Left ventricle myocardium superior (tissue), 1 donor: ENCODE measurements at places on chromosomes 1 and 21.

- no peak for DNase-seq
Observed at GRCh38 chr21:46562964-46563607, 41.8 kb downstream of the S100B start.

DNA sequence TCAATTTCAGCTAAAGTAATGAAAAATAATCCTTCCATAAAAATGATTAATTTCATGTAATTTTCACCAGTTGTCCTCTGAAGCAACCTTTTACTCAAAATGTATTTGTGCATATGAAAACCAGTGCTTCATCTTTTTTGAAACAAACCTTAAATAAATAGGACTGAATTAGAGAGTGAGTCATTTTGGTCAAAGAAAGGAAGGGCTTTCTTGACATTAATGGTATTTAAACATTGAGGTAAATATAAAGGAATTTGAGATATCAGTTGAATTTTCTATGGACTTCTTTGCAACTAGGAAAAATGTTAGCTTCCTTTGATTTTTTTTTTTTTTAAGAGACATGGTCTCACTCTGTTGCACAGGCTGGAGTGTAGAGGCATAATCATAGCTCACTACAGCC is 38.7 kb downstream of the SNX7 start:
- no peak for DNase-seq

DNA sequence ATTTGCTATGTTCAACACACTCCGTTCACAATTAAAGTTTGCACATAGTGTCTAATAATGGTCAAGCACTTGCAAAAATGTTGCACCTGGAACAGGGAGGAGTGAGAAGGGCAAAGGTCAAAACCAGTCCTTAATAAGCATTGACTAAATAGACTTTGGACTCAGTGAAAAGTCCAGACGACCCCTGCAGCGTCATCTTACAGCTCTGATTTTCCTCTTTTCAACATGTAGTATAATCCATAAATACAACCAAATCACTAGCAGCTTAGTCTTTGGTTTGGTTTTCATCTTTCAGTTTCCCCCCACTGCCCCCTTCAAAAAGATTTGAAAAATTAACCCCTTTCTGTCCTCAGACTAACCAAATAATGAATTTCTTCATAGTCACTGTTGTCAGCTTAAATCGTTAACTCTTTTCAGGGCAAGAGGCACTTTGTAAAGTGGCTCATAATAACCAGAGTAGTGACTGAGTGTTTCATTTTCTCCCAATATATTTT is 290.3 kb downstream of the PTPRC start:
- DNase-seq = no peak

- peak; percentile 52 for DNase-seq
Observed at GRCh38 chr1:21217812-21218596, 41.3 kb upstream of the EIF4G3 start.

GRCh38 chr1:92291372-92291999 is 7.3 kb downstream of the GLMN start:
- DNase-seq = no peak

DNA sequence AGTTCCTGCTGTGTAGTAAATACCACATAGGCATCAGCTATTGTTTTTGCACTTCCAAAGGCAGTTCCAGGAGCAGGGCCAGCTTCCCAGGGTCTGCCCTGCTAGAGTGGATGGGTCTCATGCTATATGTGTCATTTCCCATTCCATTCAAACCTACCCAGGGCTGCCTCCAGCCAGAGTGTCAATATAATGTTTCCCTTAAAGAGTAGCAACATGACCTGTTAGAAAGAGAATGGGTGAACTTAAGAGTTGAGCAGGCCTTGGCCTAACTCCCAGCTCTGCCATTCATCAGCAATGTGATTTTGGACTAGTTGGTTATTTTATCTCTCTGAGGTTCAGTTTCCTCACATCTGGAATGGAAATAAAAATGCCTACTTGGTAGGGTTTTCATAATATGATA is 44.9 kb downstream of the RAB3B start:
- DNase-seq = no peak

- no peak for DNase-seq
Observed at GRCh38 chr1:86965827-86966182, 51.4 kb downstream of the HS2ST1 start.

- DNase-seq = no peak
Observed at GRCh38 chr21:31614705-31615104, 44.8 kb upstream of the SOD1 start.

- peak; percentile 90 for DNase-seq
Observed at GRCh38 chr1:39410915-39411436, 80.5 kb upstream of the BMP8A start.

GRCh38 chr1:96079581-96079980 is 642.0 kb upstream of the PTBP2 start:
- DNase-seq = no peak

DNA sequence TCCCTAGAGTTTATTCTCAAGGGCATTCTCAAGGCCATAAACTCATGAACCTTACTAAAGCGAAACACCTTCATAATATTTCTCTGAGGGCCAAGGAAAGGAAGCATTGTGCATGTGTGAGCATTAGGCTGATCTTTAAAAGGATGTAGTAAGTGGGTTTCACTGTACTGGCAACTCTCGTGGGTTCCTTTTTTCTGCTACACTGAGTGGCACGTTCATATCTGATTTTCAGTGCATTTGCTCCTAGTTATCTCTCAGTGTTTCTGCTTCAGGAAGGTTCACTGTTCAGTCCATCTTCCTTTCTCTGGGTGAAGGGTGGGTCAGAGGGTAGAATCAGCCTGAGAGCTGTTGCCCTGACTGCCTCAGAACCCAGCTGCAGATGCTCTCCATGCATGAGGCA is 192.8 kb upstream of the ADGRL2 start:
- no peak for DNase-seq

GRCh38 chr1:40224040-40224439 is 23.7 kb upstream of the TMCO2 start:
- DNase-seq = no peak

DNA sequence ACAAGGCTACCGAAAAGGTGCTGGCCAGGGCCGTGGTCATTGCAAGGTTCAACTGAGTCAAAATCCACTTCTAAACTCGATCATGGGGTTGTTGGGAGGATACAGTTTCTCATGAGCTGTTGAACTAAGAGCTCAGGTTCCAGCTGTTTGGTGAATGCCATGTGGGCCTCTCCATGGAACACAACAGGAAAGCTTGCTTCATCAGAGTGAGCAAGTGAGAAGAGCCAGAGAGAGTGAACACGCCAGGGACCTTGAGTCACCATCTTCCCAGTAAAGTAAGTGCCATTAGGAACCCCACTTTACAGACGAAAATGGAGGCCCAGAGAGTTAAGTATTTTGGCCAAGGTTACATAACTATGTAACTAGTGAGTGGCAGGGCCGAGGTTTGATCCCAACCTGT is 475.1 kb upstream of the VAMP3 start:
- no peak for DNase-seq

- no peak for DNase-seq
Observed at GRCh38 chr1:118335331-118335732, 150.3 kb upstream of the SPAG17 start.

GRCh38 chr21:28089599-28090441 is 902.9 kb downstream of the LTN1 start:
- peak; percentile 76 for DNase-seq

DNA sequence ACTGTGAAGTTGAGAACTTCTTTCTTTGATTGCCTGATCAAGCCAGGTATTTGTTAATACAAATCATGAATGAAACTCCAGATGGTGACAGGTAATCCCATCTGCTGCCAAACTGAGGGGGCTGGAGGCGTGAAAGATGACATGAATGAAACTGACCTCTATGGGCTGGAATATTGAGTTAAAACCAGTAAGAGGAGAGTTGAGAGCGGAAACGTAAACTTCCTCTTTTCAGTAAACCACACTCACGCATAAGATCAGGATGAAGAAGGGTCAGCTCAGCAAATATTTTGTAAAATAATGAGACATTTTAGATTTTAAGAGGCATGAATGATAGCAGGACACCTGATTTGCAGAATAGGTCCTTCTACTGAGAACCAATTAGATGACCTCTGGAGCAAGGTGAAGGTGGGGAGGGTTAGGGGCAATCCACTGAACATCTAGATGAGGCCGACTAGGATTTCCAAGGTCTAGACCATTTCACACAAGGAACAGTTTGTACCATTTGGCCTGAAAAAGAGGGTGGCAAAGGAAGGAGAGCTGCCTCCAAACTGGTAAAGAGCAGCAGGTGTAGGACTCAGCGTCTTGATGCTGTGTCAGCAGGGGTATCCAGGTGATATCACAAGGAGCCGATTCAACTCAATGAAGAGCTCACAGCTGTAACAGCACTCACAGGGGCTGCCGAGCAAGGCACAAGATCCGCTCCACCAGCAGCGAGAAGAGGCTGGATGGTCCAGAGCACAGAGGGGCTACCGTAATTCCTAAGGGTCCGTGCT is 132.6 kb downstream of the NTPCR start:
- DNase-seq = no peak

DNA sequence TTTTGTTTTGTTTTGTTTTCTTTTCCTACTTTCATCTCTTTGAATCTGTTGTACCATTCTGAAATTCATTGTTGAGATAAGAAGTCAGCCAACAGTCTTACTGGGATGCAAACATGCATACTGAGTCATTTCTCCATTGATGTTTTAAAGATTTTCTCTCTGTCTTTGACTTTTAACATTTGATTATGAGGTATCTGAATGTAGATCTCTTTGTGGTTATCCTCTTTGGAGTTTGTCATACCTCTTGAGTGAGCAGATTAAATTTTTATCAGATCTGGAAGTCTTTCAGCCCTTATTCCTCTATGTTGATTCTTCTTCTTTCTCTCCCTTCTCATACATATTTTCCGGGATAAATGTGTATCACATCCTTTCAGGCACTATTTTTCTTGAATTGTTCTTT is 406.9 kb upstream of the NCAM2 start:
- DNase-seq = no peak

DNA sequence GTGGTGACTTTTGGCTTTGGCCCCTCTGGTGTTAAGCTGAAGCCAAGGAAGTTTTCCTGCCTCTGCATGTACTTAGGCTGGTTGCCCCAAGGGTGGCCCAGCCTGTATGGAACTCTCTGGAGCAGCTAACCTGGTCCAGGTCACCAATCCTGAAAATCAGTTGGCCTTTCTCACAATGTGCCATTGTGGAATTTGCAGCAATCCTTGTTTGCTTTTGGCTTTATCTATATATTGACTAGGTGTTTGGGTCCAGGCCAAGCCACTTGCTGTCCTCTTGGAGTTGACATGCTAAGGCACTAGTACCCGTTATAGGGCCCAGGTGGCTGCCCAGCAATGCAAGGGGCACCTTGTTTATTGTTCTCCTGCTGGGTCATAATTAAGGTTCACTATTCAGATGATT is 124.6 kb downstream of the CAMTA1 start:
- no peak for DNase-seq

DNA sequence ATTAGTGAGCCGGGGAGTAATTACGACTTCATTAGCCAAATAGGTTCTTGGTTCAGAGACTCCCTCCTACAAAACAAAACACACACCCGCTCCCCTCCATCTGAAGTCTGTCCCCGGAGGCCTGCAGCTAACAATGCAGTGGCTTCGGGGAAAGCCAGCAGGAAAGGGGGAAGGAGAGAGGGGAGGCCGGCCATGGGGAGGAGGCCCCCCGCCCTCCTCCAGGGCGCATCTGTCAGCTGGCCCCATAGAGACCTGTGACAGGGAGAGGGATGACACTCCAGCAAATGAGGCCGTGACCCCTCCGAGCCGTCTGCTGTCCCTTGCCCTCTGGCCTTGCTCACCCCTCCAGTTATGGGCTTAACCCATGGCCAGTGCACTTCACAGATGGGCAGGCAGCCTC is 12.1 kb upstream of the CNTN2 start:
- no peak for DNase-seq

GRCh38 chr1:68142036-68142435 is 90.3 kb downstream of the WLS start:
- DNase-seq = no peak

GRCh38 chr1:119840745-119841144 is 29.5 kb upstream of the REG4 start:
- no peak for DNase-seq

GRCh38 chr1:18217398-18218043 is 109.9 kb downstream of the IGSF21 start:
- DNase-seq = no peak

DNA sequence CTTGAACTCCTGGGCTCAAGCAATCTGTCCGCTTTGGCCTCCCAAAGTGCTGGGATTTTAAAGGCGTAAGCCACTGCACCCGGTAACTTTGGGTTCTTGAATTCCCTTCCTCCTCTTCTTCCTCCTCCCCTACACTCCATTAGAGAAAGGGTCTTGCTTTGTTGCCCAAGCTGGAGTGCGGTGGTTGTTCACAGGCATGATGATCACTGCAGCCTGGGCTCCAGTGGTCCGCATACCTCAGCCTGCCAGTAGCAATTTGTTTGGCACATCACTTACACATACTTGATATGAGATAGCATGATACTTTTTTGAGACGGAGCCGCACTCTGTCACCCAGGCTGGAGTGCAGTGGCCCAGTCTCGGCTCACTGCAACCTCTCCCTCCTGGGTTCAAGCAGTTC is 2.2 kb downstream of the DEGS1 start:
- DNase-seq = no peak

GRCh38 chr1:205597691-205598314 is 34.0 kb downstream of the ELK4 start:
- peak; percentile 61 for DNase-seq

GRCh38 chr21:45763074-45763473 is 119.5 kb downstream of the PCBP3 start:
- DNase-seq = no peak

- no peak for DNase-seq
Observed at GRCh38 chr1:53298045-53298637, 29.7 kb downstream of the LRP8 start.

- DNase-seq = no peak
Observed at GRCh38 chr21:29303288-29303687, 4.6 kb downstream of the BACH1 start.

GRCh38 chr1:82690411-82690810 is 889.7 kb downstream of the ADGRL2 start:
- no peak for DNase-seq

DNA sequence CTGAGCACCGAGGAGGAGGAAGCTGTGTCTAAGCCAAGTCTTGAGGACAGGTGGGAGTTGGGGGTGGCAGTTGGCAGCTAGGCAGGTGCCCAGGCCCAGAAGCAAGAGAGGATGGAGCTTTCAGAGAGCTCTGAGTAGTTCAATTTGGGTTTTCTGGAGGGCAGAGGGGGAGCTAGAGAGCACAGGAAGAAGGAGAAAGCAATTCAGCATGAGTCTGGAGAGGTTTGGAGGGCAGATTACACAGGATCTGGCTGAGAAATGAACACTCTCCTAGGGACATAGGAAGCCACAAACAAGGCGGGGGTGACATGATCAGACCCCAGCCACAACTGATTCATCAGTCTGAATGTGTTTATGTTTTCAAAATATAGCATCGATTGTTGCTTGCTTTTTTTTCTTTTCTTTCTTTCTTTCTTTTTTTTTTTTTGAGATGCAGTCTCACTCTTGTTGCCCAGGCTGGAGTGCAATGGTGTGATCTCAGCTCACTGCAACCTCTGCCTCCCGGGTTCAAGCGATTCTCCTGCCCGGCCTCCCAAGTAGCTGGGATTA is 23.8 kb downstream of the PTPRF start:
- DNase-seq = no peak

- peak; percentile 96 for DNase-seq
Observed at GRCh38 chr1:244835276-244836134, at the start of gene COX20. Gene COX20 (plus strand): TSS chr1:244835658. CDS start chr1:244835715, 57 bp downstream.

- no peak for DNase-seq
Observed at GRCh38 chr1:185987611-185988321, 253.6 kb downstream of the HMCN1 start.
